ENCODE measurements at places on chromosomes 12 and 14.

DNA sequence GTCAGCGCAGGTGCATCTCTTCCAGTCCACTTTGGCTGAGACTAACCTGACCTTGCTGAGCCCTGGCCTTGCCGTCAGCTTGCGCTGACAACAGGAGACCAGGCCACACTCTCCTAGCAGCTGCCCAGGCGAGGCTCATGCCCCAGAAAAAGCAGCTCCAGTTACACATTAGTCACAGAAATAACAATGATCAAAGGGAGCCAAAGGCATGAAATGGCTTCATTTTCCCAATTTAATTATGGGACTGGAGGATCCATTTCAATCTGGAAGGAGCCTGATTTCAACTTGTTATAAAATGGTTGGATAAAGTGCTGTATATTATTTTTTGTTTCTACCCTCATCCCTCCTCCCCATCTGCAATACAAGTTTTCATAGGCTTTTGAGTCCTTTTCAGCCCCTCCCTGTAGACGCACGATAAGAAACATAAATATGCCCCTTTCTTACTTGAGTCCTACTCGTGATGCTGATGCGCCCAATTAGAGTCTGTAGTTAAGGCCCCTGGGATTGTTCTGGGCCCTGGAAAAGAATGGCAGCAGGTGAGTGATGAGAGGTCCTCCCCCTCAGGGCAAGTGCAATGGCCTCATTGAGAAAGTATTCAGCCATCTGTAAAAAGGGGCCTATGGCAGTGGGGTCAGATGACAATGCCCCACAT is 376.0 kb downstream of the C12orf75 start:
- DNase-seq = no peak

DNA sequence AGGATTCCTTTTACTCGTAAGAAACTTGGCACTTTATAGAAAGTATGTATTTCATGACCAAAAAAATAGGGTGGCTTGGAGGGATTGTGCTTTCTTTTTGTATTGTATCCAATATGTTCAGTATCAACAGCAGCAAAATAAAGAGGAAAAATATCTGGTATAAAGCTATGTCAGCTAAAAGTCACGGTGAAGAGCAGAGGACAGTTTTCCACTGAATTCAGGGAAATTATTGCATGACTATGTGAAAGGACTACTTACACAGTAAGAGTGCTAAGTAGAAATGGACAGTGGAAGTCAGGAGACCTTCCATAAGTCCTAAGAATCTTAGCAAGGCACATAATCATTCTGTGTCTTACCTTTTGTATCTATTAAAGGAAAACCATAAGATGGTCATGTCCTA is 19.3 kb downstream of the TSHR start:
- DNase-seq = no peak

- DNase-seq = no peak
Observed at GRCh38 chr12:62519043-62519442, 52.4 kb downstream of the MON2 start.

DNA sequence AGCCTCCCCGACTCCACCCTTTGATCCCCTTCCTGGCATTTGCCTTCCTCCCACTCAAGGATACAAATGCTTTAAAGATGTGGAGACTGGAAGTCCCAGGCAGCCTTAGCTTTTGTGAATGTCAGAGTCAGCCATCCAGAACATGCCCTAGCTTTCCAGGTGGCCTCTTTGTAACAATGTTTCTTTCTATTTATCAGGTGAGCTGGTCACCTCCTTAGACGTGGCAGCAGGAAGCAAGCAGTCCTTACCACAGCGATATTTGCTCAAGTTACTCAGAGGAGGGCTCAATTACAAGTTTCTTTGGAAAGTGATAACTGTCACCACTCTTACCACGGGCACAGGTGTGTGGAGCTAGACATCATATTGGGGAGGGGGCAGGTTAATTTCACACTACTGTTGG is 4.9 kb downstream of the GALNT6 start:
- DNase-seq = no peak

GRCh38 chr14:85587151-85587711 is 57.3 kb downstream of the FLRT2 start:
- no peak for DNase-seq

- no peak for DNase-seq
Observed at GRCh38 chr12:79448816-79449215, 241.9 kb downstream of the PAWR start.

DNA sequence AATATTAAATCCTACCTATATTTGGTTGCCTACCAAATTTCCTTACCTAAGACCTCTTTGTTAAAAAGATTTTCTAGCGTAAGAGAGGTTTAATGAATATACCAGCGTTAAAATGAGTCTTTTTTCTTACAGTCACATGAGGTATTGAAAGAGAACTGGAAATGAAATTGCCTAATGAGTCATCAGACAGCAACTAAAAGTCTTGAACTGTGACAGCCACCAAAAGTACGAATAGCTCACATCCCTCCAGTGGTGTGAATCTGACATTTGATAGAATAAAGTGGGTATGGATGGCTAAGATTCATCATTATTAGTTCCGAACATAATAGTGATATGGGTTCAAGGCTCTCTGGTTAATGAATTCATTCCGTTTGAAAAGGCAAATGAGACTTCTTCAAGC is 1297.3 kb downstream of the AACS start:
- no peak for DNase-seq

DNA sequence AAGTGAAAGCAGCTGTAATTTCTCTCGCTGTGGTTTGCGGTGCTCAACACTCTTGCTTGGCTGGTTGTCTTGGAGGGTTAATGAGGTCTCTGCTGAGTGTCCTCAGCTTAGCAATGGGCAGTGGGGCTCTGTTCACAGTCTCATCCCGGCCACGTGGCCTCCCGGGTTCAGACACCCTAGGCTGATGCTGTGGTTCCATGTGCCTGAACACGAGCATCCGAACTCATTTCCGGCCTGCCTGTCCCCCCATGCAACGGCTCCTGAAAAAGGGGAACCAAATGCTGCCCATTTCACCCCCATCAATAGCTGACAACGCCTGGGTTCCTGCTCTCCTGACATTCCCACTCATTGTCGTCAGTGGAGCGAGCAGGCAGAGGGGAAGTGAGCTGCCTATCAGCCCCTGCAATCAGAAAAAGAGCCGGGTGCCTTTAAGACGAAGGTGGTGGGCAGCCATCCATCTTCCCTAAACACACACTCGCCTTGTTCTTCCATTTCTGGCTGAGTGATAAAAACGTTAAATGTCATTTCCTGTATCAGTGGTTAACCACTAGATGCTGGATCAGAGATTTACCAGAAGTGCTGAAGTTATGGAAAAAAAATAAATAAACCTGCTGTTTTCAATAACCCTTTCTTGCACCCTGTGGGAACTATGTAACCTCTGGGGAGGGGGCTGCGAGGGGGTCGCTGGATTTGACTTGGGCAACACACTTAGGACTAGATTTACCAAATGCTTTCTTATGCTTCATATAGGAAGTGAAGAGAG is 60.3 kb upstream of the BCL2L14 start:
- no peak for DNase-seq

GRCh38 chr12:19885093-19885812 is 446.0 kb downstream of the AEBP2 start:
- DNase-seq = no peak

- no peak for DNase-seq
Observed at GRCh38 chr12:48291511-48291910, 59.2 kb downstream of the ZNF641 start.

- DNase-seq = no peak
Observed at GRCh38 chr12:116615141-116615861, 56.1 kb downstream of the MAP1LC3B2 start.

Measured in type B pancreatic cell (in vitro differentiated cells).